ENCODE measurements at places on chromosomes 12 and 14. TPM values are rescaled to one million over a fixed set of nuclear protein-coding genes. Genes with fewer than 3 reads are reported as not detected.

The HOXC6 gene
- total RNA-seq: not detected

GRCh38 chr12:129873833-129874208 lies 30.0 kb downstream of the TMEM132D start:
- no peak for DNase-seq

DNA sequence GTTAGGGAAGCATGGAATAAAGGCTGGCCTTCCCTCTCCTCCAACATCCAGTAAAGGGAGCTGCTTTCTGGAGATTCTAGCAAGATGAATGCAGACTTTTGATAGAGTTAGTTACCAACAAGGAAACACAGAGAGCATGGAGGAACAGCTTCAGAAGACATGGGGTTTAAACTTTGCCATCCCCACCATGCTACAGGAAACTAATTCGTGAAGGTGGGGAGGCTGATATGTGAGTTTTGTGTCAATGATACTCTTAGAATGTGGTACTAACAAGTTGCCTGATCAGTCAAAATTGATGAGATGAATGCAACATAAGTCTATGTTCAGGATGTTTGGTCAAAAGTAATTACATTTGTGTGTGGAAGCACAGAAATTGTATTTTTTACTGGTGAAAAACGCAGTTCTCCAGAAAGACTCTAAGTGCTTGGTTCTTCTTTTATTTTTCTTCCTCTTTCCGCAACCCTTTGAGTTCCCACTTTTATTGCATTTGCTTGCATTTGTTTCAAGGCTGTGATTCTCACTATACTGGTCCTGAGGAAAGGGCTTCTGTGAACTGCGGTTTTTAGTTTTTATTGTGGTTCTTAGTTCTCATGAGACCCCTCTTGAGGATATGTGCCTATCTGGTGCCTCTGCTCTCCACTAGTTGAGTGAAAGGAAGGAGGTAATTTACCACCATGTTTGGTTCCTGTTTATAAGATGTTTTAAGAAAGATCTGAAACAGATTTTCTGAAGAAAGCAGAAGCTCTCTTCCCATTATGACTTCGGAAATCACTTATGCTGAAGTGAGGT lies at the start of gene CLEC4A:
TSS of gene CLEC4A (plus strand) at position 494 of the 789 bp plus-strand sequence. CDS start at position 756, 262 bp downstream.
- no peak for DNase-seq

DNA sequence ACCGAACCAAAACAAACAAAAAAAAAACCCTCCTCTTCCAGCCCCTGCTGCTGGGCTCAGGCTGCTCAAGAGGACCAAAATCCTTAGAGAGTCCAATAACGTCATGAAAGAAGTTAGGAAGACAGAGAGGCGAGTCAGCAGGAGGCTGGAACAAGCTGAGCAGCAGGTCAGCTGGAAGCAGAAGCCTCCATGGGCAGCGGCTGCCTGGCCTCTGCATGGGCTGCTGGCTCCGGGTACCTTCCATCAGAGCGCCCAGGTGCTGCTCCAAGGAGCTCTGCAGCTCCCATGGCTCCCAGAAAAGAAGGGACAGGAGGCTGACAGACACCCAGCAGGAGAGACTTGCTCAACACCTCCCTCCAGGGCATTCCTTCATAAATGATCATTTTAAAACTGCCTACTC lies 3.2 kb upstream of the KRT2 start:
- peak; percentile 44 for DNase-seq
